CD4-positive, alpha-beta T cell treated with Interleukin-15 for 4 hours (primary cell): ENCODE measurements at places on chromosomes 6 and 20.
A peak's percentile ranks its signal among the peaks of the same experiment; 100 is the strongest.

GRCh38 chr6:132456700-132457143 lies 55.4 kb upstream of the MOXD1 start:
- DNase-seq, result no peak

- DNase-seq, result no peak
Observed at GRCh38 chr20:16313917-16314316, 259.3 kb downstream of the KIF16B start.

GRCh38 chr6:84774157-84774984 lies 10.0 kb upstream of the TBX18 start:
- DNase-seq, result no peak

GRCh38 chr6:161290751-161291150 lies 16.9 kb upstream of the AGPAT4 start:
- DNase-seq, result no peak

DNA sequence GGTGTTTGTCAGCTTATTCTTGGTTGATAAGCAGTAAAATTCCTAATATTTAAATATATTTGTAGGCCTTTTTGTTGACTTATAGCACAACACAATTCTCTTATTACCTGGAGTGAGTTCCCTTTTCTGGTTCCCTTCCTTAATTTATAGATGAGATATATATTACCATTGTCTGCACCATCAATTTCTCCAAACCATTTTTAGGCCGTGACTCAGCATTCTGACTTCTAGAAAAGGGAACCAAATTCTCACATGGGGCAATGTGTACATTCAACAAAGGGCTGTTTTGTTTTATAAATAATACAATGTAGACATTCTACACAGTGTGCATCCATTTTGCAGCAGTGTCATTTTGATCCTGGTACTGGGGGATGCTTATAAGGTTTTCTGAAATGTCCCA lies 52.8 kb downstream of the NCOA7 start:
- DNase-seq, result no peak

DNA sequence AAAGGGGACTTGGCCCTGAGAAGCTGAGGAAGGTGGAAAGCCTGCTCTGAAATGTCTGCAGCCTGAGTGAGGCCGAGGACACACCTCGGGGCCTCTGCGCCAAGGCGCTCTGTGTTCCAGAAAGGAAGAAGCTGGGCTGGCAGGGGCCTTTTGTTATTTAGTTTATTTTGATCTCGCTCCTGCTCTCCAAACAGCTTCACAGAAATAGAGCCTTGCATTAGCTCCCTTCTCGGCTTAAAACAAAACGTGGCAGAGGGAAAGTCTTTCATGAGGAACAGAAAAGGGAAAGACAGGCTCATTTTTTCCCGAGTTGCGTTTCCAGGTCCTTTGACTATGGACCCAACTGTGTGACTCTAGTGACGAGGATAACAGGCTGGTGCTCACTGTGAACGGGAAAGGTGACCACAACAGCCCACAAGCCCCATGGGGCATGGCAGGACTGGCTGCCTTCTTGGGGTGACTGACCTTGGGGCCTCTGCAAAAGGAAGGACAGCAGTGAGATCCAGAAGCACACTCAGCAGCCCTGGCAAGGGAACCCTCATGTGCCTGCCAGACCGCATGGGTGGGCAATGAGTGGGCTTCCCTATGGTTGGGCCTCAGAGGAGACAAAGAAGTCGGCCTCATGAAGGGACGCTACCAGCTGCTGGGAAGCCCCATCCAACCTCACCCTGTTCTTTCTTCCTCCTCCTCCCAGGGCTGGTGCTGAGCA lies 18.7 kb downstream of the LEMD2 start:
- DNase-seq, result no peak

DNA sequence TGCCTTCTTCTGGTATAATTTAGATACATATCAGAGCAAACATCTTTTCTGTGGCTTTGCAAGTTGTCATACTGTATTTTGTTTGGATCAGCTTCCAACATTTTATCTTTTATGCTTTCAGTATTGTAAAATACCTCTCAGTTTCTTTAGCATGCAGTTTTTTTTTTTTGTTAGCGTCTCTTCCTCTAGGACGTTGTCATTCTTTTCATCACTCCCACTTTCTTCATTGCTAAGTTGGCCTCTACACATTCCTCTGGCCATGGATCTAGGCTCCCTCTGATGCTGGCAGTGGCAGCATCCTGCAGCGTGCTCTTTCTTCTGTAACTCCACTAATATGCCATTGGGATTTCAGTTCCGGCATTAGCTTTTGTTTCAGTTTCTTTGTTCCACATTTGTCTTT lies 21.7 kb downstream of the RPRD1B start:
- no peak for DNase-seq

DNA sequence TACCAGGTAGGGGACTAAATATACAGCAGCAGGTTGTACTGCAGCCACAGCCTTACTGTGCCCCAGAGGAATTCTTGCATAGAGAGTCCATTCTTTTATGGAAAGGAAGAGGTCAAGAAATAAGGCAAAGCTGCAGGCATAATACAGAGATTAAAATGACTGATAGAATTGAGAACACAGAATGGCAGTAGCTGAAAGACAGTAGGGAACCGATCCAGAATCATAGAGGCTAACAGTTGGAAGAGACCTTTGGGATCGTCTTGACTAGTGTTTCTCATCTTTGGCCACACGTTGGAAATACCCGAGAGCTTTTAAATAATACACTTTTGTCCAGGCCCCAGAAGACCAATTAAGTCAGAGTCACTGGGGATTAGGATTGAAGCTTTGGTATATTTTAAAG lies 492.6 kb upstream of the SOX4 start:
- DNase-seq, result no peak

DNA sequence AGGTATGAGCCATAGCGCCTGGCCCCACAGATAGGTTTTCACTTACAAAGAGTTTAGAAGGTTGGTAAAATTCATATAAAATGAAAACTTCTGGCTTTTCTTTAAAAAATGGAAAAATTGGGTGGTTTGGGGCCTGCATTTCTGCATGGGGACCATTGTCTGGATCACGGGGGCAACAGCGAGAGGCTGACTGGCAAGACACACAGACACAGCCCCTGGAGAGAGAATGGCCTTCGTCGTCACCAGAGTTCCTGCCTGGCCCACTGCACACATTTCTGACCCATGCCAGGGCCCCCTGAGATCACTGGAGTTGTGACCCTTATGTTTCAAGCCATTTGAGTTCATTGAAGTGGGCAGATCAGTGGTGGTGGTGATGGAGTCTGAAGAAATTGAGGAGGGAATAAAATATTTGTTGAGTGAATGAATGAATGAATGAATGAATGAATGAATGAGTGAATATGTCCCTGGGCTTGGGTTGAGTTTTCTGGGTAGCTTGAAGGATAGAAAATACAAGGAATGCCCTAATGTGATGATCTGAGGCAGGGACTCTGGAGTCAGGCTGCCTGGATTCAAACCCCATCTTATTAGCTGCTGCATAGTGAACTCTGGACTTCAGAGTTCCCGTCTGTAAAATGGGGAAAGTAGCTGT lies 173.8 kb downstream of the ZFP64 start:
- DNase-seq, result no peak

DNA sequence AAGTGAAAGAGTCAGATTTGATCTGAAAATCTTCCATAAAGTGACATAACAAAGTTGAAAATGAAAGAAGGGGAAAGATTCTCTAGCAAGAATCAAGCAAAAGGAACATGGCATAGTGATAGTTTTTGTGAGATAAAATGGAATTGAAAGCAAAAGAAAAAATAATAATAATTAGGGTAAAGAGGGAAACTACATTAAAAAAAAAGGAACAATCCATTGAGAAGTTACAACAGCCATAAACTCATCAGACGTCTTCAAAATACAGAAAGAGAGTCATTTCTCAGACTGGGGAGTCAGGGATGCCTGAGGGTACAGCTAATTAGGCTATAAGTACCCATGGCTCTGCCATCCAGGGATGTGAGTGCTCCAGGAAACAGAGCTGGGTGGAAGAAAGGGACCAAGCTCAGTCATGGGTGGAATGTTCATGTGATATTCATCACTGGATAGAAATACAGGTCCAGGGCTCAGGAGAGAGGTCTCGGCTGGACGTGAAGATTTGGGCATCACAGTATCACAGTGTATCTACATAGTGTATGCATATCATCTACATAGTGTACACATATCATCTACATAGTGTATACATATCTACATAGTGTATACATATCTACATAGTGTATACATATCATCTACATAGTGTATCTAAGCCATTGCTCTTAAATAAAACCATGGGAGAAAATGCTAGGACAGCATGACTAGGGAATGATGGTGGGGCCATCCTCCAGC lies 29.4 kb downstream of the DUSP22 start:
- DNase-seq, result no peak

GRCh38 chr20:59018817-59019216 lies 412 bp upstream of the TUBB1 start:
- DNase-seq, result no peak

GRCh38 chr6:73145690-73146089 lies 79.6 kb downstream of the KHDC1L start:
- DNase-seq, result no peak

DNA sequence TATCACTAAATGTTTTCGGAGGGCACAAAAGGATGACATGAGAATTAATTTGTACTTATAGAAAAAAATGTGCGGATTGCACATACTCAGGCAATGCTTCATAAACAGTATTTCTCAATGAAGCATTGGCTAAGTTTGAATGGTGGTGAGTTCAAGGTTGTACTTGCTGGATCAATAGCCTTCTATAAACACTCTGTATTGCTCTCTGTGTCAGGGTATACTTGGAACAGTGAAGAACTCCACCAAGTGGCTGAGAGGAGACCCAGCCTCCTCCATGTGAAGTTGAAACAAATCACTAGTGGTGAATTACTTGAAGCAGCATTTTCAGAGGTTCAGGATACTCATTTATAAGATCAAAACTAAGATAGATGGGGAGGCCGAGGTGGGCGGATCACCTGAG lies 360.6 kb downstream of the RIMS1 start:
- DNase-seq, result no peak

GRCh38 chr6:31299511-31299910 lies 27.6 kb upstream of the HLA-C start:
- no peak for DNase-seq

DNA sequence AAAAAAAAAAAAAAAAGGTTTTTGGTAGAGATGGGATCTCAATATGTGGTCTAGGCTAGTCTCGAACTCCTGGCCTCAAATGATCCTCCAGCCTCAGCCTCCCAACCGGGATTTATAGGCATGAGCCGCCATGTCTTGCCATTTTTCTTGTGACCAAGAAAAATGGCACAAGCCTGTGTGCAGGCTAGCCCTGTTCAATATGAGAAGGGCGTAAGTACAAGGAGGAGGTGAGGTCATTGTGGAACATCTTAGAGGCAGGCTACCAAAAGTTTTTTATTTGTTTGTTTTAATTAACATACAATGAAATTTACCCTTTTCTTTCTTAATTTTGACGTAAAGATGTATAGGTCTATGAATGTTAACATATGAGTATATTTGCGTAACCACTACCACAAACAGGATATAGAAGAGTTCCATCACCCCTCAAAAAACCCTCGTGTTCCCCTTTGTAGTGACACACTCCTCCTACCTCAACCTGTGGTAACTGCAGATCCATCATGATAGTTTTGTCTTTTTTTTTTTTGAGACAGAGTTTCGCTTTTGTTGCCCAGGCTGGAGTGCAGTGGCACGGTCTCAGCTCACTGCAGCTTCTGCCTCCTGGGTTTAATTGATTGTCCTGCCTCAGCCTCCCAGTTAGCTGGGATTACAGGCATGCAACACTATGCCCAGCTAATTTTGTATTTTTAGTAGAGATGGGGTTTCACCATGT lies 28.3 kb upstream of the KIF3B start:
- peak; percentile 52 for DNase-seq

- peak; percentile 5 for DNase-seq
Observed at GRCh38 chr6:25181923-25182322, 97.3 kb upstream of the CARMIL1 start.

GRCh38 chr6:14711056-14711703 lies 534.7 kb upstream of the JARID2 start:
- DNase-seq, result peak; percentile 37

- no peak for DNase-seq
Observed at GRCh38 chr6:69044534-69044933, 409.5 kb downstream of the ADGRB3 start.

DNA sequence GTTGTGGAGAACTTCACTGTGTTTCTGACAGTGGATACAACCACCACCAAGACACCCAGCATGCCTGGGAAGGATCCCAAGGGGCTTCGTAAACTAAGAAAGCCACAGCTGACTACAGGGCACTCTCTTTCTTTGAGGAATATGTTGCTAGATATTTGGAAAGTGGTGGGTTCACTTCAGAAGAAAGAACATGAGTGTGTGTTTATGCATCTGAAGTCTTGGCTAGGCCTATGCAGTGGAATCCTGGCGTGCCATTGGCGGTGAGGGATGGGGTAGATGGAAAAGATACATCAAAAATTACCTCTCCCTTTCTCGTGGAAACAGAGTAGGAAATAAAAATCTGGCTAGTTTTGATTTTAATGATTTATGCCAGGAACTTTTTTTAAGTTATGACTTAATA lies 187.7 kb downstream of the PDE7B start:
- DNase-seq, result no peak

GRCh38 chr20:54199283-54199682 lies 8.6 kb upstream of the PFDN4 start:
- no peak for DNase-seq

GRCh38 chr6:9494864-9495263 lies 920.0 kb downstream of the TFAP2A start:
- no peak for DNase-seq

DNA sequence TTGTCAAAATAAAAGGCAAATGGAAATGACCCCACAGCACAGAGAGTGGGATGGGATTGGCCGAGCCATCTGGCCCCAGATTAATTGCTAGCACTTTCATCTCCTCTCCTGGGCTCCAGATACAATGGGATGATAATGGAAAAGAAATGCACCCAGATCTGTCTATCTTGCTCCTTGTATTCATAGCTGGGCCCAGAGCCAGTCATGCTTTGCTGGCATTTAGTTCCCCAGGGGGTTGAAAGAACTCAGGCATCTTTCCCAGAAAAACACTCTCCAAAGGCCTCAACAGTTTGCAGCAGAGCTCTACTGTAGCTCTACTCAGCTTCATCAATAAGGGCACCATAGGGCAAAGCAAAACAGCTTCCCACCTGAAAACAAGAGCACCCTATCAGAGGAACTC lies 116.0 kb upstream of the FOXA2 start:
- no peak for DNase-seq

DNA sequence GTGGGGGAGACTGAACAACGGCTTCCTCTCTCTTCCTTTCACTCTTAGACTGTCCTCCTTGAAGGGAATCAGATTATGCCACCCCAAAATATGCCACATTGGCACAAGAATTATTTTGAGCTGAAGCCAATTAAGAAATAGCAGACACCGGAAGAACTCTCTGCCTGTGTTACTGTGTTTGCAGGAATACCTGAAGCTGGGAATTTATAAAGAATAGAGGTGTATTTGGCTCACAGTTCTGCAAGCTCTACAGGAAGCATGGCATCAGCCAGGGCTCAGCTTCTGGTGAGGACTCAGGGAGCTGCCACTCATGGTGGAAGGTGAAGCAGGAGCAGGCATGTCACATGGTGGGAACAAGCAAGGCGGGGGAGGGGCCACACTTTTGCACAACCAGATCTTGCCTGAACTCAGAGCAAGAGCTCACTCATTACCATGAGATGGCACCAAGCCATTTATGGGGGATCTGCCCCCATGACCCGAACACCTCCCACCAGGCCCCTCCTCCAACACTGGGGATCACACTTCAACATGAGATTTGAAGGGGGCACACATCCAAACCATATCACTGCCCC lies 46.0 kb downstream of the PCNA start:
- no peak for DNase-seq

GRCh38 chr20:36925234-36925633 lies 26.3 kb downstream of the SAMHD1 start:
- no peak for DNase-seq
